ENCODE measurements at places on chromosomes 3 and 15.
A peak's percentile ranks its signal among the peaks of the same experiment; 100 is the strongest.

GRCh38 chr15:68326711-68327354 lies 49.3 kb downstream of the FEM1B start:
- no peak for DNase-seq

- DNase-seq: no peak
Measured at GRCh38 chr3:60188803-60189202, 1062.4 kb downstream of the FHIT start.

- DNase-seq: no peak
Measured at GRCh38 chr3:146227486-146227885, 23.4 kb downstream of the PLSCR4 start.

DNA sequence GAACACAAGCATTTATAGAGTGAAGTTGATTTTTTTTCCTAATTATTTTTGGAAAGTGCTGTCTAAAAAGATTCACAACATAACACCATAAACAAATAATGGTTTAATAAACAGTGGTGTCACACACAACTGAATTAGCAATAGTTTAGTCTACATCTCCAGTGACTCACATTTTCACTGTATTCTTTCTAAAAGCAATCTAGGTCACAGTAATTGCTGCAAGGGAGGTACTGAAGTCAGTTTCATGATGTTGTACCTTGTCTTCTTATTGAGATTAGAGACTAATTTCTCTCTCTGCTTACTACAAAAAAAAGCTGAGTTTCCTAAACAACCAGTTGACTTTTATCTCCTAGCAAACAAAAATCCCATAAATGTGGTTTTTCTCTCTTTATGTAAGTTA lies 29.6 kb downstream of the PLSCR4 start:
- DNase-seq: peak; percentile 3

DNA sequence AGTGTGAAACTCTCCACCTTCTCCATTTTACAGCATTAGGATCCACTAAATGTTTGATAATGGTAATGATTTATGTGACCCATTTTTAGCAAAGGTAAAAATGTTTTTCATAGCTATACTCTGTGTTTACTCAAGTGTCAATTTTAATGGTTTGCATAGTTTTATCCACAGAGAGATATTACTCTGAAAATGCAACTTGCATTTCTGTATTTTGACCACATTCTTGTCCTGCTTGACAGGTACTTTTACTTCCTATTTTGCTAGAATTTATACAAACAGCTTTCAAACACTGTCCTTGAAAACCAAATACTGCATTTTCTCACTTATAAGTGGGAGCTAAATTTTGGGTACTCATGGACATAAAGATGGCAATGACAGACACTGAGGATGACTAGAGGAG lies 62.9 kb downstream of the SERPINI1 start:
- DNase-seq: no peak

GRCh38 chr3:150721285-150722130 lies 17.8 kb upstream of the ERICH6 start:
- peak; percentile 67 for DNase-seq

GRCh38 chr3:171387062-171387461 lies 73.1 kb downstream of the TNIK start:
- no peak for DNase-seq

DNA sequence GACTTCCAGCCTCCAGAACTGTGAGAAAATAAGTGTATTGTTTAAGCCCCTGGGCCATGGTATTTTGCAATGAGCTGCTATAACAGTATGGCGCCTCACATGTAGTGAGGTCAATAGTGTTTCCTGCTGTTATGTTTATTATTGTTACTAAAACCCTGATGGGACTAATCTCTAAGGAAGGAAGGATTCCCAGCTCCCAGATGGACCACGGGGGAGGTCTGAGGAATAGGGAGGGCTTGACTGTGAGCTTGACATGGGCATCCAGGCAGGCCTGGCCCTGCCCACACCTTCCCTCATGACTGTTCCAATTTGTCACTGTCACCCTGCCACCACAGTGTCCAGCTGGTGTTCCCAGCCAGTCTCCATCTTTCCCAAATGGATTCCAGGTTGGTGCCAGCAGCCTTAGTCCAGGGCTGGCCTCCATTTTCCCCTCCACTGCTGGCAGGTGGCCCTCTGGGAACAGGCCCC lies 14.5 kb upstream of the SLC41A3 start:
- DNase-seq: no peak

DNA sequence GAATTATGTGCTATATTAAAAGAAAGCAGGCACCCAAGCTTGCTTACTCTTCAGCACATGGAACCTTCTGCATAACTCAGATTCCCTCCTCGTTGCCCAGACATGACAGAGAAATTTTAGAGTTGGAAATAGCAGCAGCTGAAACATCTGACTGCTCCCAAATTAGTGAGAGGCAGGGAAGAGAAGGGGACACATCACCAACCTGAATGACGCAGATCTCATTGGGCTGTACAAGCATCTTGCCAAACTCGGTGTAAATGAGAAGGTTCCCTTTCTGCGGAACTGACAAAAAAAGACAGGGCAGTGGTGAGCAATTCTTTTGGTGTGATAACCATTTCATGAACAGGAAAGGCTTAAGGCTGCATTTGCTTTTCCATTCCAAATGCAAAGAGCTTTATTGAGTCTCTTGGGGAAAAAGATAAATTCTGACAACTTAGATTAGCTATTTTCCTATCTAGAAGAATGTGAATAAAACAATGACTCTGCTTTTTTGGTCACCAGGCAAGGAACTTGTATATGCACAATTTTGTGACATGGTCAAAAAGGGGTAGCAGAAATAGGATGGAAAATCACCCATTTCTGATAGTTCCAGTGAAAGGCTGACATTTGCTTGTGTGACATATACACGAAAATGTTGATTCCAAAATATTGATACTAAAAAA lies 35.1 kb downstream of the HGD start:
- DNase-seq: no peak

DNA sequence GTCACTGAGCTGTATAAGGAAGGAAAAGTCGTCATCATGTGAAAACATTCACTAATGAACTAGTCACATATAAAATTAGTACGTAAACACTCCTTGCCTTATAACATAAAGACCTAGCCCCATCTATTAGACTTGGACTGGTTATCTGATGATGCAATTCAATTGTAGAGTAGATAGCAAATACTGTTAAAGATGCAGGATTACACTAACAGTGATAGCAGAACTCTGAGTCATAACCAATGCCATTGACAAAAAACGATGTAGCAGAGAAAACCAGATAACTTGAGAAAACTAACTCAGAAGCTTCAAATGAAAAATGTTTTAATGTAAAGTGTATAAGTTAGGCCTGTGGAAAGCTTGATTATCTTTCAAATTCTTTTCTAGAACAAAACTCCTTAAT lies 132.2 kb downstream of the WDR72 start:
- no peak for DNase-seq

GRCh38 chr15:85551221-85551832 lies 170.9 kb downstream of the AKAP13 start:
- DNase-seq: no peak

GRCh38 chr3:190608850-190609589 lies 95.1 kb downstream of the IL1RAP start:
- no peak for DNase-seq

DNA sequence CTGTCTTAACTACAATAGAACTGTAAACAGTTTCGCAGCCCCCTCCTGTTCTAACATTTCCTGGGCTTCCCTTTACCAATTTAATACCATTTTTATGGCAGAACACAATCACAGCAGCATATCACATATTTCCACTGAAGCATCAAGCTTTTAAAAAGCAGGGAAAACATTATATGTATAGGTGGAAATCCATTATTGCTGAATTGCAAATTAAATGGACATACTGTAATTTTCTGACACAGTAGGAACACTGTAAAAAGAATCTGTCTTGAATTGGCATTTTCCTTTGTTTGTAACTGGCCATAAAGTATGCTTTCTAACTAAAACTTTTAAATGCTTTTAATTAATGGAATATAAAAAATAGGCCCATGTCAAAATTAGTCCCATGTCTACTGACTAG lies 1385.8 kb downstream of the SI start:
- DNase-seq: no peak

DNA sequence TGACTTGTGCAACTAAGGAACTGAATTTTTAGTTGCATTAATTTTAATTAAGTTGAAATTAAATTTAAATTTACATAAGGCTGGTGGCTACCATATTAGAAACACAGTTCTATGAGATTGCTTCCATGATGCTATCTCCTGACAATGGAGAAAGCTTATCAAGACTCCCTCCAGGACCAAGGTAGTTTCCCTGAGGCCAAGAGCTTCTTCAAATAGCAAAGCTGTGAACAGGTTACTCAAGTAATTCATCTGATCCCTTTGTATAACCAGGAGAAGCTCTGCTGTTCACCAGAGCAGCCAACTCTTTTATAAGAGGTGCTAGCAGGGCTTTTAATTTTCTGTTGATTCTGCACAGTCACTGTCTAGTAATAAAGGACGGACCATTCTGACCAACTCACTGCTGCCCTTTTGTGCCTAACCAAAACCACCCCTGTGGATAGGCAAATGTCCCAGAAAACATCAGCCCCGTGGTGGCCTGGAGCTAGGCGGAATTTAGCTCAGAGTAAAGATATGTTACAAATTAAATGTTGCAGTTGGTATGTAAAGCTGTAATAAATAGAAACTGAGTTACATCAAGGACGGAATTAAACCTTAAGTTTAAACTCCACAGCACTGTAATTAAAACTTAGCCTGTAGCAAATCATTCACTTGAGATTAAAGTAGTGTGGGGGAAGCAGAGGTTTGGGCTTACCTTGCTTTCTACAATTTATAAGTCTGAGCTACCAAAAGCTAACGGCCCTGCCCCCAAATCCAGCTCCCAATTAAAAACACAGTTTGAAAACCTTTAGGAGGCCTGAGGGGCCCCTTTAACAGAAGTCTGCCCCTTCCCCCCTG lies 55.6 kb upstream of the LRTM1 start:
- no peak for DNase-seq

GRCh38 chr15:59668556-59668955 lies 11.2 kb upstream of the GTF2A2 start:
- no peak for DNase-seq

GRCh38 chr3:21585216-21585740 lies 165.7 kb downstream of the ZNF385D start:
- no peak for DNase-seq

DNA sequence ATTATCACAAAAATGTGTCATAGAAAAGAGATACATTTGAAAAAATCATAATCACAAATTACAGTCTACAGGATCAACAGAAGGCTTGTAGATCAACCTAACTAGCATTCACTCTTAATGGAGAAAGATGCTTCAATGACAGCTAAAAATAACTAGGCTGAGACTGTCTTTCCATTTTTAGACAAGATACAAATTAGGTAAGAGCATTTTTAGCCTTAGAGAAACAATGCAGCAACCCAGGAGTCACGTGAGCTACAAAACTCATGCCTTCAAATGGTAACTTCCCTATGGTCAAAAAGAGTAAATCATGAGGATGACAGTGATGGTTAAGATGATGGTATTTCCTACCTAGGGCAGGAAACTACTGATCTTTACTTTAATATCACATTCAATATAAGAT lies 415.4 kb downstream of the MAGI1 start:
- DNase-seq: no peak

DNA sequence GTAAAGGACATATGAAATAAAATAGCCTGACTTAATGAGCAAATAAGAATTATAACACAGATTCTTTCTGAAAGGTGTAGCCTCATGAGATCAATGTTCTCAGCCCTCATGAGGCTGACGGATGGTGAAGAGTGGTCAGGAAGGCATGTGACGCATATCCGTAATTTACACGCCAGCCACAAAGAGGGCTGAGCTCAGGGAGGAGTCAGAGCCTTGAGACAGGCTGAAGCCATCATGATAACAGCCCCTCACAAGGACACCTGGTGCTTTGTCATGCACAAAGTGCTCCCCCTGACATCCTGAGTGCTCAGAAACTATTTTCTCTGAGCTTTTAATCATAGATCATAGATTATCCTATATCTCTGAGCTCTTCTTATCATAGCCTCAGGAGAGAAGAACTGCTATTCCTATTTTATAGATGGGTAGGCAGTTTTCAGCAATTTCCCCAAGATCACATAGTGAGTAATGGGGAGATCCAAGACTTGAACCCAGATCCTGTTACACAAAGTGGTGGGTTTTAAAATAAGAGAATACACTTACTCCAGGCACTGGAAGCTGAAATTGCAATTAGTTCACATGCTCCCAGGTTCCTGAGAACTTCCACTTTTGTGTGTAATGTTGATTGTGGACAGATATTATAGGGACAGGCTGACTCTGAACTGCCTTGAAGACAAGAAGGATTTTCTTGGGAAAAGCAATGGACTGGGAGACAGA lies 267.1 kb downstream of the RPLP1 start:
- DNase-seq: no peak

- DNase-seq: no peak
Measured at GRCh38 chr15:28097656-28098359, 1.3 kb downstream of the OCA2 start.

DNA sequence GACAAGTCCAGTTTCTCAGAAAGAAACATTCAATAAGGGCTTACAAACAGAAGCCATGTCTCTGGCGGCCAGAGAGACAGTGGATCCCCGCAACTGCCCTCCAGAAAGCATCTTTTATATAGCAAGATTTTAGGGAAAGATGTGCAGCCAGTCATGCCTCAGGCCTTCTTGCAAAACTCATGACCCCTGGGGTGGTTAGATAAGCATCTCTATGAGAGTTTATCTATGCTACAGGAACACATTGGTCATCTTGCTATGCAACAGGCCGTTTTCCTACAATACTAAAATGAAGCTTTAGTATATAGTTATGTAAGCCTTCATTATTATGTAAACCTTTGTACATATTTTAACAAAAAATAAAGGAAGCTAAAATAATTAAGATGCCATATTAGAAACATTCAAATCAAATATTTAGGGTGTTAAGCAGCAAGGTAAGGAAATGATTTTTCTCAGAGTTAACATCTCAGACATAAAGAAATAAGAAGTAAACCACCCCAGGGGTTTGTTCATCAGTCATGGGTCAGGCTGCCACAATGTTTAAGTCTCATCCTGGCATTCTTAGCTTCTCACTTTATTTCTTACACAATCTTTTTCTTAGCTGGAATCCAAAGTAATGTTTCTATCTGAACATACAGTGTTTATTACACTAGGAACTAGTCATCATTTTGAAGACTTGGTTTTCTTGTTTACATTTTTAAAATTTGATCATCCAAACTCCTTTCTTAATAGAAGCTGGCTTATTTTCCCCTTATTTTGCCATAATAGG lies 6.3 kb upstream of the FSIP1 start:
- no peak for DNase-seq

- no peak for DNase-seq
Measured at GRCh38 chr3:177680472-177680821, 483.2 kb upstream of the TBL1XR1 start.

DNA sequence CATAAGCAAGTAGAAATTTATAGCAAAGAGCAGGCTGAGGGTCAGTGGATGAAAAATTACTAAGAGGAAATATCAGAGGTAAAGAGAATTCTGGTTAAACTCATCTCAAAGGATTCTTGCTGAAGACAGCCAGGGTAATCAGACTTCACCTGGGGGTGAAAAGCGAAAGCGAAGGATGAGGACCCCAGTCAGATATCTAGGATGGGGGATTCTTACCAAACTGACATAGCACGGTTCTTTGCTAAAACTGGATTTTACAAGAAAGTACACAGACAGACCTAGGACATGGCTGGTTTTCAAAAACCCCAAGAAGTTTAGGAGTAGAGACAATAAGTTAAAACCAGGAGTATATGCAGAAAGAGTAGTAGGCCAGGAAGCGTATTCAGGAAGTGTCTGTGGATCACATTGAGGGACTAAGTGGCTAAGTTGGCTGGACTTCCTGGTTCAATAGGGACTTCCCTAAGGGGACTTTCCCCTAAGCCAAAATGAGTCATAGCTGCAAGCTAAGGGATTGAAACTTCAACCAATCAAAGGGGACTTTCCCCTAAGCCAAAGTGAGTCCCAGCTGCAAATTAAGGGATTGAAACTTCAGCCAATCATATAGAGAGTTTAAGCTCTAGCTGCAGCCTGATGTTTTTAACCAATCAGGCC lies 2.4 kb upstream of the CFAP91 start:
- DNase-seq: peak; percentile 3

GRCh38 chr15:62392376-62392775 lies 227.3 kb upstream of the C2CD4B start:
- peak; percentile 75 for DNase-seq
